ENCODE measurements at places on chromosomes 3 and 15.

- no peak for DNase-seq
These were observed 13.1 kb upstream of the SKIC8 start for GRCh38 chr15:78312536-78312935.

DNA sequence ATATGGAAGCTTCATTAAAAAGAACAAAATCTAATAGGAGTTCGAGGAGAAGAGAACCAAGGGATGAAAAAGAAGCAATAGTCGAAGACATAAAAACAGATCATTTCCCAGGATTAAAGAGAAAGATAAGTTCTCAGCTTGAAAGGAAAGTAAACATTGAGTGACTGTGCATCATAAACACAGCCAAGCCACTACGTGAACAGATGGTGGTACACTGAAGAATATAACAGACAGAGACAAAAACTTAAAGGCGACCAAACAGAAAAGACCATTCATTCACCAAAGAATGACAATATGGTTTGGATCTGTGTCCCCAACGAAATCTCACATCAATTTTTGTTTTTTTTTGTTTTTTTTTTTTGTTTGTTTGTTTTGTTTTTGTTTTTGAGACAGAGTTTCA is 210.8 kb upstream of the LINGO1 start:
- no peak for DNase-seq

- DNase-seq, result no peak
These were observed 11.1 kb downstream of the DCUN1D1 start for GRCh38 chr3:182969277-182969676.

GRCh38 chr15:55937040-55937439 is 56.4 kb downstream of the NEDD4 start:
- no peak for DNase-seq

GRCh38 chr3:169128579-169128978 is 534.9 kb downstream of the MECOM start:
- DNase-seq, result no peak

- DNase-seq, result peak; percentile 32
These were observed at the start of gene MED12L for GRCh38 chr3:151085227-151085888. TSS of gene MED12L (plus strand) at chr3:151085664. CDS start at chr3:151086927, 1,263 bp downstream.

DNA sequence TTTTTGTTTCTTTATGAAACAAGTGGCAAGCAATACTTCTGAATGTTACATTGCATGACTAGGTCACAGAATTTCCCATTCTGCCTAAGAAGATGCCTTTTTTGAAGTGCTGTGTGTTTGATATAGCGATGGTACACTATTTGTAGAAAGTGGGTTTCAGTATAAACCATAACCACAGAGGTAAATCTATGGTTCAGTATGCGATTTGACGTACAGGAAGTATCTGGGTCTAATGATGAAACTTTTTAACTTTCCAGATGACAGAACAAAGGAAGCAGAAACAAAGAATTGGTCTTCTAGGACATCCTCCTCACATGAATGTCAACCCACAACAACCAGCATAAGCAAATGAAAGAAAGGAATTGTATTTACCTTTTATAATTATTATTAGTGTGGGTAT is 133.4 kb upstream of the BHLHE40 start:
- no peak for DNase-seq

DNA sequence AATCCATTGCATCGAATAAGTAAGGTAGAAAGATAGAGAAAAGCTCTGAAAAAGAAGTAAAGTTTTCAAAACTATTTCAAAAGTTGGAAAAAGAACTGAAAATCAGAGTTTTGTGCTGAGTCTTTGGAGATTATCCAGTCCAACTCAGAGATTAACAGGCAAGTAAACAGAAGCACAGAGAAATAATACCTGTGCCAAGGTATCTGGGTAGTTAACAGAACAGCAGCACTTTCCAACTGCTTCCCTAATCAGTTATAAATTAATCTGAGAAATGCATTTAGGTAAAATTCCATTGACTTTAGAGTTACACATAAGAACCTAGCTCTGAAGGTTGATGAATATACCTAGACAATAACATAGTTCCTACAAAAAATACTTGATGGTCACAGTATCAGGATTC is 355.3 kb downstream of the TBC1D5 start:
- DNase-seq, result no peak

- DNase-seq, result no peak
These were observed 288.8 kb downstream of the CNTN6 start for GRCh38 chr3:1381647-1382036.

DNA sequence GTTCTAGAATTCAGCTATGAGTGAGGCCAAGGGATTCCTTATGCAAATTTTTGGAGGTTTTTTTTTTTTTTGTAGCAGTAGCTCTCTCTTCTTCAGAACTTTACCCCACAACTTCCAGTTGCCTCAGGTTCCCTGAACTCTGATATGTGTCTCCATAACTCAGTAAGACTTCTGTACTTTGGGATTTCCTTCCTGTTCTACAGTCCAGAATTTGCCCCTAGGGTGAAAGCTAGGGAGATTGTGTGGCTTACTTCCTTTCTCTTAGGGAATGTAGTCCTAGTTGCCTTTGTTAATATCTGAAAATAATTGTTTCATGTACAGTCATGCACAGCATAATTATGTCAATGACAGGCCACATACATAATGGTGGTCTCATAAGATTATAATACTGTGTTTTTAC is 30.8 kb downstream of the LRRC28 start:
- no peak for DNase-seq

- no peak for DNase-seq
These were observed 50.0 kb downstream of the RASGRP1 start for GRCh38 chr15:38514601-38515000.

GRCh38 chr3:13881536-13882410 is 1.9 kb upstream of the WNT7A start:
- no peak for DNase-seq

- no peak for DNase-seq
These were observed 52.0 kb downstream of the NTRK3 start for GRCh38 chr15:88204584-88204983.

- DNase-seq, result no peak
These were observed 450.4 kb downstream of the UNC13C start for GRCh38 chr15:54428596-54428995.

- no peak for DNase-seq
These were observed 9.2 kb downstream of the CCRL2 start for GRCh38 chr3:46416125-46416810.

- no peak for DNase-seq
These were observed 1.3 kb downstream of the CAV3 start for GRCh38 chr3:8734908-8735307.

DNA sequence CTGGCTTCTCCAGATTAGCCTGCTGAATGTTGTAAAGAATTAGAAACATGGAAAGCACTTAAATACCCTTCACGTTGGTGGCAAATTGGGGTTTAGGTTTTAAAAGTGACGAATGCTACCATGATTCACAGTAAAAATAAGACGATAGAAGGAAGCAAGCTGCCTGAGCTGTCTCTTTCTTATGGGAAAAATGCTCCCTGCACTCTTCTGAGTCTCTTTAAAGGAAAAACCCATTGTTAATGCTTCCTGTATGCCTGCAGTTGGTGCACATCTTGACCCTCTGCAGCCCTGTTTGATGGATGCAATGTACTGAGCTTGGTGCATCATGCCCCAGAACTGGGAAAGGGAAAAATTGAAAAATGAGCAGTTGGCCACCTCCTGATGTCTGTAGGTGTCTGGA is 258.6 kb upstream of the RASGRP1 start:
- no peak for DNase-seq

DNA sequence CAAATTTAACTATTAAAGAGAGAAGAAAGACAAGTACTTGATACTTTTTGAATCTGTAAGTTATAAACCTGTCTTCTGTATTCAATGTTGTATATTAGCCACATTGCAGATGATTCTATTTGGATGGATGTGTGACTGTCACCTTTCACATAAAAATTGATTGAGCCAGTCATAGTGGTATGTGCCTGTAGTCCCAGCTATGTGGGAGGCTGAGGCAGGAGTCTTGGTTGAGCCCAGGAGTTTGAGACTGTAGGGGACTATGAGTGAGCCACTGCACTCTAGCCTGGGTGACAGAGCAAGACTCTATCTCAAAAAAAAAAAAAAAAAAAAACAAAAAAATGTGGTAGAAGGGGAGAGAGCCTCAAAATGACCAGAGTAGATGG is 12.3 kb downstream of the CACNA1D start:
- no peak for DNase-seq

- DNase-seq, result no peak
These were observed 2.4 kb downstream of the CCR2 start for GRCh38 chr3:46356276-46356675.

GRCh38 chr3:81218023-81218422 is 543.4 kb downstream of the GBE1 start:
- DNase-seq, result no peak

DNA sequence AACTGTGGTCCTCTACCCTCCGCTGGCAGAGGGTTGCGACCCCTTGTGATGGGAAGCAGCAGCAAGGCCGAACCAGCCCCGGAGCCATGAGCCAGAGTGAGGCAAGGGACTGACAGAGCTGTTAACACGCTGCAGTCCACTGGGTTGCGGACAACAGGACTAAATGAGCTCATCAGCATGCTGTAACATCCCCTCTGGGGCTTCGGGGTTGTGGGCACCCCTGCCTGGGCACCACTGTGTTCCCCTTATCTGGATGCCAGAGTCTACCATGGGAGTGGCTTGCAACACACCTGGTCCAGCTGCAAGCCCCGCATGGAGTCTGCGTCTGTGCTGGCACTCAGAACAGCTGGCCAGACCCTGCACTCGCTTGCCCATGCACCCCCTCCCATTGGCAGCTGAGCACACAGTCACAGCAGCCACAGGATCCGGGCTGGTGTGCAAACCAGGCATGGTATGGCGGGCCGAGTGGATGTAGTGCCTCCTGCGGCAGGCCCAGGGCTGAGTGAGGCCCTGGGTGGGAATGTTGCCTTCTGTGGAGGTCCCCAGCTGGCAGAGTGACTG is 404.2 kb downstream of the PLCL2 start:
- no peak for DNase-seq

- no peak for DNase-seq
These were observed 103.5 kb downstream of the MITF start for GRCh38 chr3:69842789-69843188.

DNA sequence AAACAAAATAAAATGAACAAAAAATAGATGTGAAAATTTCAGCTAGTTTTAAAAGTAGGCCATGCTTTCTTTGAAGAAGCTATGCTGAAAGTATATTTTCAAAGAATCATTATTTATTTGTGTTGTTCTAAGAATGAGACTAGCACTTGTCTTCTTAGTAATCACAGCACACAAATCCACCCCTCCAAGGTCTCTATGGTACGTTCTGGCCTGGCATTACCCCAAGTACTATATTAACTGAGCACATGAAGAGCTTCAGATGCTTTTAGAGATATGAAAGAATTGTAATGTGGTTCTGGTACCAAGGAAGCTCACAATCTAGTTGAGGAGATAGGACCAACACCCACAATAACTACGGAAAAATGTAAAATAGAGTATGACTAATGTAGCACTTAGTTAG is 416.5 kb downstream of the PLCL2 start:
- no peak for DNase-seq

GRCh38 chr3:52289338-52289746 is 1.7 kb downstream of the GLYCTK start:
- no peak for DNase-seq

GRCh38 chr15:48109856-48110531 is 10.8 kb upstream of the SLC24A5 start:
- no peak for DNase-seq

DNA sequence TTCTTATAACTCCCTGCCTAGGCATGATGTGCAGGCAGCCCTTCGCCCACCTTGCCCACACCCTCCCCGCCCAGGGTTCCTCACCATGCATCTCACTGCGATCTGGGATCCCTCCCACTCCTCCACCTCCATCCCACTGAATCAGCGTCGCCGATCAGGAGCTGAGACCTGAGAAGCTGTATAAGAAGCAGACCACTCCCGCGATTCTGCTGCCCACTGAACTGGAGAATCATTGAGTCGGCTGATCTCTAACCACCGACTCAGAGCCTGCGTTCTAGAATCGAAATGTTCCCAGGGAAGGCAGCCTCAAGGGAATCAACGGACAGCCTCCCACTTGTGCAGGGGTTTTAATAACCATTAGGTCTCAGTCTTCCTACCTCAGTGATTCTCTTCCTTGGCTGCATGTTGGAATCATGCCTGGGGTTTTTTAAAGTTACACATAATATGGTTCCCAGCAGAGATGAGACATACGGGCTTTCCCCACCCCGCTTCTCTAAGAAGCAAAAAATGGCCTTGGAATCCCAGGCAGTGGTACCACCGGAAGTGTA is 60.2 kb downstream of the TMEM44 start:
- DNase-seq, result no peak

DNA sequence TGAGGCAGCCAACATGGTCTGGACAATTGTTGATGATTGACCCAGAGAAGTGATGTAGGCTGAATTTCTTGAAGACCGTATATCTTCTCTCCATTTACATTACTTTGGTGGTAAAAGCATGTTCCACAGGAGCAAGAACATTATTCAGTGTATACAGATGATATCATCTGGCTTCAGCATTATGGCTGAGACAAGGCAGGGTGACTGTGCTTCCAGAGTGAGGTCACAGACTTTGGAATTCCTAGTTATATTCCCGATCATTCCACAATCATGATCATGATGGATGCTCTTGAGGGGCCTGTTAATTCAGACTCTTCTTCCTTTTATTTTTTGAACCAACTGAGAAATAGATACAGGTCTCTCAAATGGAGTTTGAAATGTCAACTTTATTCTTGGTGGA is 19.0 kb downstream of the PLS1 start:
- DNase-seq, result no peak

DNA sequence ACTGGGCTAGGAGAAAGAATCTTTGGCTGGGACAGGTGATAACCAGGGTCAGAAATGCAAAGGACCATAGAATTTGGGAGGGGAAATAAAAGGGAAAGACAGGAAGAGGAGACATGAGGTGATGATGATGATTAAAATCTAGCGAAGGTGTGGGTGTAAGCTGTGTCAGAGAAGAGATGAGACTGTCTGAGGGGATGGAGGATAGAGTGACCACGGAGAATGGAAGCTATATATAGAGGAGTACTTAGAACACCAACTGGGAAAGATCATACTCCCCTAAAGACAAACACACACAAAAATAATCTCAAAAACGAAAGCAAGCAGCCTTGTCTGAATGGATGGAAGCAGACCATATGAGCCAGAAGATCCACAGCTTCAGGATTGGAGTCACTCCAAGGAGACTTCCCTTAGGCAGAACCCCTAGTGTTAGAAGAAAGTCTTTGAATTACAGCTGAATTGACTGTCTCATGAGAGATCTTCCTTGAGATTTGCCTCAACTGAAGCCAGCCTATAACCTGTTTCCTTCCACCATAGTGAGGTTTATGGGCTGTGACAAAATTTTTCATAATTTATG is 115.2 kb upstream of the DAZL start:
- DNase-seq, result no peak

DNA sequence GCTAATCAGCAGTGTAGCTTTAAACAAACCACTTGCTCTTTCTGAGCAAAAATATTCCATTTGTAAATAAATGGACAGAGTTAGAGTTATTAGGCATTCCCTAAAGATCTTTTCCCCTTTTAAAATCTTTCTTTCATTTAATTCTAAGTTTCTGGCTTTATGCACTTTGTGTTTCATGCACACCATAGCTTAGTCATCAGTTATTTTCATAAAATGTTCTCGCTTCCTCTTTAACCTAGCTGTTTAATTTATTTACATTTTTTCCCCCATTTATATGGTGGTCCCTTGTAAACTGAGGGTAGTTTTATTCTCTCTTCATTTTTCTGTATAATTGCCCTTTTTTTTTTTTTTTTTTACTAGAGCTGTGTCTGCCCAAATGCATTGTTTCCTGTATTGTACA is 315.0 kb upstream of the LRRFIP2 start:
- no peak for DNase-seq

- no peak for DNase-seq
These were observed 10.3 kb downstream of the GPR156 start for GRCh38 chr3:120274739-120275167.

- DNase-seq, result no peak
These were observed 634 bp downstream of the MINDY2 start for GRCh38 chr15:58771621-58772250.

- no peak for DNase-seq
These were observed 770.6 kb upstream of the CFAP20DC start for GRCh38 chr3:59820352-59820934.

All from memory B cell (primary cell).